Left lung (tissue), 14 donors: ENCODE measurements at places on chromosomes 3 and 15. TPM values are rescaled to one million over a fixed set of nuclear protein-coding genes. Genes with fewer than 3 reads are reported as not detected.

Gene FAM81A
- 2.2 TPM for total RNA-seq

Gene COL8A1
- total RNA-seq: 283 TPM

Gene MCF2L2
- total RNA-seq: 0.52 TPM

Gene GP5
- 0.15 TPM for total RNA-seq

Gene HIGD2B
- total RNA-seq: 0.24 TPM

Gene NXPE3
- total RNA-seq: 15.9 TPM

Gene PARP15
- 5.8 TPM for total RNA-seq

Gene COL6A5
- total RNA-seq: 0.93 TPM

Gene GATA2
- total RNA-seq: 16.5 TPM

Gene GRM2
- total RNA-seq: 0.61 TPM

Gene SAMD7
- total RNA-seq: not detected

Gene TMC3
- not detected for total RNA-seq

Gene RPSA
- total RNA-seq: 1,176 TPM

Gene CELF6
- total RNA-seq: 1.3 TPM

Gene POLG
- 71.5 TPM for total RNA-seq

Gene ZNF502
- 3.6 TPM for total RNA-seq

Gene LMAN1L
- total RNA-seq: not detected

Gene HOMER2
- total RNA-seq: 18.8 TPM

Gene EPHB3
- total RNA-seq: 8.1 TPM

Gene HERC2
- total RNA-seq: 56.5 TPM

Gene CPLX3
- not detected for total RNA-seq

Gene IGSF10
- total RNA-seq: 7.2 TPM

Gene MASP1
- 4.5 TPM for total RNA-seq

Gene ADGRG7
- not detected for total RNA-seq

Gene NANOGP8
- 0.60 TPM for total RNA-seq

Gene CCR3
- total RNA-seq: 0.20 TPM

Gene PLA2G4E
- total RNA-seq: 1.2 TPM

Gene TNFSF10
- total RNA-seq: 95.2 TPM

Gene LDHAL6B
- not detected for total RNA-seq

Gene RHOV
- total RNA-seq: 0.55 TPM

Gene RLBP1
- not detected for total RNA-seq

Gene SKOR1
- total RNA-seq: 0.34 TPM

Gene NPAP1
- total RNA-seq: not detected

Gene TIMP4
- total RNA-seq: 0.93 TPM

Gene CDHR4
- 6.1 TPM for total RNA-seq

Gene OR4M2
- not detected for total RNA-seq

Gene CDC25A
- total RNA-seq: 2.8 TPM

Gene TRAIP
- 2.4 TPM for total RNA-seq

Gene CCDC51
- total RNA-seq: 13.4 TPM

Gene MESP1
- total RNA-seq: 4.2 TPM

Gene CKMT1B
- total RNA-seq: 3.7 TPM

Gene MSL2
- 32.6 TPM for total RNA-seq

Gene LRTM1
- total RNA-seq: not detected

Gene C2CD4A
- 0.44 TPM for total RNA-seq

Gene TLR9
- total RNA-seq: not detected

Gene DLG1
- total RNA-seq: 71.0 TPM

Gene IL17RE
- total RNA-seq: 22.5 TPM

Gene SNX22
- 6.2 TPM for total RNA-seq

Gene WNT7A
- 5.5 TPM for total RNA-seq

Gene CCR4
- total RNA-seq: 1.2 TPM

Gene MYL3
- total RNA-seq: 3.1 TPM

Gene TICRR
- total RNA-seq: 1.8 TPM

Gene CAMK2N2
- 1.0 TPM for total RNA-seq

Gene MYZAP
- total RNA-seq: 17.1 TPM

Gene ADCY5
- total RNA-seq: 5.7 TPM

Gene AGTR1
- total RNA-seq: 7.4 TPM

Gene SERPINI1
- total RNA-seq: 6.1 TPM
